ENCODE measurements at places on chromosomes 12 and 14.

GRCh38 chr12:109286252-109286651, 22.8 kb downstream of the FOXN4 start:
- no peak for DNase-seq

- no peak for DNase-seq
Measured at GRCh38 chr12:25864306-25865276, 93.9 kb upstream of the RASSF8 start.

GRCh38 chr14:75452900-75453816, 25.3 kb downstream of the JDP2 start:
- no peak for DNase-seq

GRCh38 chr12:38508246-38508645, 191.7 kb downstream of the ALG10B start:
- DNase-seq: no peak

GRCh38 chr14:99179946-99180345, 92.1 kb downstream of the BCL11B start:
- DNase-seq: no peak

DNA sequence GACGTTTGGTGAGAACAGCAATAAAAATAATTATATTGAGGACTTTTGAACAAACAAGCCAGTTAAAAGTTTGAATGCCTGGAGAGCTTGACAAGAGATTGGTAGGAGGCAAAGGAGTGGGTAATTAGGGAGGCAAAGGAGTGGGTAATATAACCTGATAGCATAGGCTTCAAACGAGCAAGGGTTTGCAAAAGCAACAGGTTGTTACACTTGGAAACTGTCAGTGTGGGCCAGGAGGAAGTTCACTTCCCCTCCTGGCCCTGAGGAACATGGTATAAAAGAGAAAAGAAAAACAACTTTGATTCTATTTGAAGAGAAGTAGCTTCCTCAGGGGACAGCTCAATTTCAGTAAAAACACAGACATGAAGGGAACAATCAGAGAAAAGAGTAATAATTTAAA, 121.7 kb downstream of the CCER1 start:
- DNase-seq: no peak

DNA sequence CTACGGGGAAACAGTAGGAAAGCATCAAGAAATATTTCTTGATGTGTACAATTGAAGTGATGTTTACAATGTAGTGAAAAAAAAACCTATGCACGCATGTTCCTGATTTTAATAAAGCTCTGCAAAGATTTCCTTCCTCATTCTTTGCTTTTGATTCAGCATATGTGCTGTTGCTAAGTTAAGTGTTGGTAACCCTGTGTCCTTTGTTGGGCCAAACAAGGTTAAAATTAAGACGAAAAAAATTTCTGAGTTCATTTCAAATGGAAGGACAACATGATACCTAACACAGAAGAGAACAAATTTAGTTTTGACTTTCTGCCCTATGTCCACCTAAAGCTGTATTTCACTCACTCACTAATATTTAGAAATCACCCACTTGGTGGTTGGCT, 62.8 kb downstream of the PPP2R5C start:
- no peak for DNase-seq

DNA sequence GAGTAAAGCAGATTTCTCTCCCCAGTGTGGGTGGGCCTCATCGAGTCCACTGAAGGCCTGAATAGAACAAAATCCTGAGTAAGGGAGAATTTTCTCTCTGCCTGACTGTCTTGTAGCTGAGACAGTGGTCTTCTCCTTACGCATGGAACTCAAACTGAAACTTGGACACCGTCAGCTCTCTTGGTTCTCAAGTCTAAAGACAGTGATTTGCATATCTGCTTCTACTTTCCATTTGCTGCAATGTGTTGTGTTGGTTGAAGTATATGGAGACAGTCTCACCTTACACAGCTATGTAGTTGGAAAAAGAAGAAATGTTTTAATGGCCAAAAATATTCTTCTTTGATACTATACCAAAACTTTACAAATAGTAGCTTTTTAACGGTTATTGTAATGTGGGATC, 160.2 kb upstream of the LMNTD1 start:
- no peak for DNase-seq

- no peak for DNase-seq
Measured at GRCh38 chr12:79655036-79655435, 35.7 kb downstream of the PAWR start.

DNA sequence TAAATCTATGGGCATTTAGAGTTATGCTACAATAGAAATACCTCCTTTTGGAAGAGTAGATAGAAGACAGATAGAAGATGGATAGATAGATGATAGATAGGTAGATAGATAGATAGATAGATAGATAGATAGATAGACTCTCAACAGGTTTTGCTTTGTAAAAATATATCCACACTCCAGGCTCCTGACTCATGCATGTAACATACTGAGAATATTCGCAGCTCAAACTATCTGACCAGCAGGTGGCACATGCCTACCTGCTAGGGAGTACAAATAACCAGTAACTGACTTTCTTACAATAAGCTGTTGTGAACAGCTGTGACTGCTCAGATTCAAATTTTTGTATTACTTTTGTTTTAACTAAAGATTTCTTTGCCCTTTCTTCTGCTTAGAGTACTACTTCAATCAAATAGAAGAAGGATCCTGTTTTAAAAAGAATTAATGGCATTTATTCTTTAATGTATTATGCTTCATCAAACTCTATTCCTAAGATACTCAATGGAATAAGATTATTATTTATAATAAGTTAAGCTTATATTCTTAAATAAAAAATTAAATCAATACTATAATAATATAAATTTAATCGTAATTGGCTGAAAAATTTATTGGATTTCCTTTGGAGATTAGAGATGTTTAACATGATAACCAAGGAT, 15.8 kb upstream of the CPNE8 start:
- DNase-seq: no peak

GRCh38 chr14:105227346-105227745, 21.0 kb upstream of the BTBD6 start:
- DNase-seq: no peak

DNA sequence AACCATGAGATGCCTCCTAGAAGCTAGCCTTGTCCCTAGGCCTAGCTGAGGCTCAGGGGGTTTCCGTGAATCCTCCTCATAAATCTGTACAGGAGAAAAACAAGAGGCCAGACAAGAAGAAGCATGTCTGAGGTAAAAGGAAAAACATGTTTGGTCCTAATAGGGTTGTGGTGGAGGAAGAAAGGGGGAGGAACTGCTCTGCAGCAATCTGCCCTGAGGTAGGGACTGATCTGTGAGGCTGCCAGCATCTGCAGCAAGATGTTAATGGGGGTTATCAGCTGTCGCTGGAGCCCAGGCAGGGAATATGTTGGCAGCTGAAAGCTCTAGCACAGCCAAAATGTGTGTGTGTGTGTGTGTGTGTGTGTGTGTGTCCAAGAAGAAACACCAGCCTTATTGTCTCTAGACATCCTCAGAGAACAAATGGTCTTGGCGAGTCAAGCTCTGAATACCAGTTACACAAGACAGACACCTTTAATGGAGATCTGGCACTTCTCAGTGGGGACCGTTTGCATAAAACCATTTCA, 218.5 kb downstream of the NUAK1 start:
- no peak for DNase-seq

DNA sequence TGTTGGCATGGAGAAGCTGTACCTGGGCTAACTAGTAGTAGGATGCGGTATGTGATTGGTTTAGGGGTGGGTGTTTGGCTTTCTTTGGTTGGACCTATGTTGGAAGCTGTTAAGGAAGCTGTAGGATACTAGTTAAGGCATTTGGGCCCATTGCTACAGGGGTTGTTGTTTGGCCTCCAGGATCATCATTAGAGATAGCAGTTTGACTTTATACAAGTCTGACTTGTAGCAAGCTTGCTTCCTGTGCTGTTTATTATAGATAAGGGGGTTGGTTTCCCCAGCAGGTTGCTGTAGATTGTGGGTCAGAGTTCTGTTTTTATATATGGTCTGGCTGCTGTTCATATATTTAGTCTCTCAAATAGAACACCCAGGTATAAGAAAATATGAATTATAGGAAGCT, 1.4 kb upstream of the PRIM1 start:
- no peak for DNase-seq

Data from esophagus squamous epithelium (tissue), 5 donors.